B cell (primary cell): ENCODE measurements at places on chromosomes 11 and 22. TPM values are rescaled to one million over a fixed set of nuclear protein-coding genes. Genes with fewer than 3 reads are reported as not detected.

GRCh38 chr11:129237456-129237855 lies 45.3 kb upstream of the ARHGAP32 start:
- H3K36me3 ChIP-seq, result no peaks in the 10 kb centered on the region
- H3K4me3 ChIP-seq, result no peak overlapping the region
- no peaks in the 10 kb centered on the region for H3K27me3 ChIP-seq

DNA sequence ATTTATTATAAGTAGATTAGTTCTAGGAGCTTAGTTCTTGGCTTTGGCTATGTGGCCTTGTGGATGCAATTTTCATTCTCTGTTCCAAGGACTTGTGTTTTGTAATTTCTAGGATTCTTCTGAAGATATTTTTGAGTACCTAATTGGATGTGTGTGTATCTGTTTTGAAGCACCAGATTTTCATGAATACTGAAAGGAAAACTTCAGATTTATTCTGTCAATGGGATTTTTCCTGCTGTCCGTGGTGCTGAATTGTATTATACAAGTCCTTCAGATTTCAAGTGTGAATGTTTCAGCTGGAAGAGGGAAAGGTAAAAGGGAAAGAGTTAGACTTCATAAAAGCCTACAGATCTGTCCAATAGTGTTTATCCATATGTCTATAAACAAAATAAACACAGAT lies 18.2 kb upstream of the SYN3 start:
- no peak overlapping the region for H3K27ac ChIP-seq
- H3K4me1 ChIP-seq, result no peaks in the 10 kb centered on the region
- no peaks in the 10 kb centered on the region for H3K27me3 ChIP-seq

- no peaks in the 10 kb centered on the region for H3K27me3 ChIP-seq
- H3K4me3 ChIP-seq, result no peak overlapping the region
- DNase-seq, result peak; percentile 30
- H3K4me1 ChIP-seq, result no peaks in the 10 kb centered on the region
Observed at GRCh38 chr11:69909561-69910518, 90.6 kb upstream of the FGF3 start.

DNA sequence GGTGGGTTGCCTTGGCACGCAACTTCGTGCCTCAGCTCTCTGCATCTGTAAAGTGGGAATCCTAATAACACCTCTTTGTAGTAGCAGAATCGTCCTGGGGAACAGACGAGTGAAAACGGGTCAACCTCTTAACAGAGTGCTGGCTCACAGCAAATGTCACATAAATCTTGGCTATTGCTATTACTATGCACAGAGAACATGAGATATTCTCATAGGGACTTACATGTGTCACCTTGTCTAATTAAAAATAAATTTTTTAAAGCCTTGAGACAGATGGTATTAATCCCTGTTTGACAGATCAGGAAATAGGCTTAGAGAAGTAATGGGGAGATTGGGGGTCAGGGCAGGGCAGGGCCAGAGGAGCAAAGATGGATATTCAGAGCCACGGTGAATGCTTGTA lies 44.3 kb upstream of the IGSF9B start:
- H3K4me1 ChIP-seq, result no peaks in the 10 kb centered on the region
- no peak overlapping the region for H3K4me3 ChIP-seq
- no peak overlapping the region for H3K27ac ChIP-seq
- no peaks in the 10 kb centered on the region for H3K27me3 ChIP-seq

GRCh38 chr22:27892064-27892463 lies 27.0 kb downstream of the PITPNB start:
- H3K4me3 ChIP-seq, result no peak overlapping the region
- H3K27ac ChIP-seq, result no peak overlapping the region
- no peaks in the 10 kb centered on the region for H3K27me3 ChIP-seq
- H3K4me1 ChIP-seq, result no peaks in the 10 kb centered on the region
- DNase-seq, result no peak

- no peak for DNase-seq
- peaks cover 7% of the 10 kb centered on the region for H3K36me3 ChIP-seq
- H3K27ac ChIP-seq, result no peak overlapping the region
- H3K4me1 ChIP-seq, result no peaks in the 10 kb centered on the region
Observed at GRCh38 chr11:35815556-35816315, 128.1 kb upstream of the LDLRAD3 start.

DNA sequence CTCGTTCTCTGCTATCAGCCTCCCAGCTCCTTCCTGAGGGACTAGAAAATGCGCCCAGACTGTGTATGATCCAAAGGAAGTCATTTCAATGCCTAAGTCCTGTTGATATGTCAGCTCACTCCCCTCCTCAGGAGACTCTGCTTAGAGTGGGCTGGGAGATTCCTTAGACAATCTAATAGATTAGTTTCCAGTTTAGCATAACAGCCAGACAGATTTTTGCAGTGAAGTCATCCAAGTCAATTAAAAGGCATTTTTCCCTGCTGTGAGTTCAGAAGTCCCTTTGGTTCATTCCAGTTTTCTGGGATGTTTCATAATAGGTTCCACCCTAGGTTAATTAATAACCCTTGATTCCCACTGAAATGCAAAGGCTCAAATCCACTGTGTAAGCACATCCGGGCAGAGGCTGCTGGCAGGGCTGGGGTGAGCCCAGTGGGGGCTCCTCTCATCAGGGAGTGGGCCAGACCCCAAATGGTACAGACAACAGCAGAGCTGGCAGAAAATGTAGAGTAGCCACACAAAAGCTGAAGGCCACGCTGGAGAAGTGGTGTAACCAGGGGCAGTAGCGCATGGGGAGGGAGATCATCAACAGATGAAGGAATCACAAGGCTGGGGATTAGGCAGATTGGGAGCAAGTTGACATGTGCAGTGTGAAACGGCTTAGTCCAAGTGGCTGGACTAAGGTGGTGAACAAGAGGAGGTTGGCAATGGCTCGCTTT lies 90.6 kb downstream of the SYN3 start:
- H3K4me1 ChIP-seq, result no peaks in the 10 kb centered on the region
- DNase-seq, result no peak
- H3K36me3 ChIP-seq, result no peaks in the 10 kb centered on the region

DNA sequence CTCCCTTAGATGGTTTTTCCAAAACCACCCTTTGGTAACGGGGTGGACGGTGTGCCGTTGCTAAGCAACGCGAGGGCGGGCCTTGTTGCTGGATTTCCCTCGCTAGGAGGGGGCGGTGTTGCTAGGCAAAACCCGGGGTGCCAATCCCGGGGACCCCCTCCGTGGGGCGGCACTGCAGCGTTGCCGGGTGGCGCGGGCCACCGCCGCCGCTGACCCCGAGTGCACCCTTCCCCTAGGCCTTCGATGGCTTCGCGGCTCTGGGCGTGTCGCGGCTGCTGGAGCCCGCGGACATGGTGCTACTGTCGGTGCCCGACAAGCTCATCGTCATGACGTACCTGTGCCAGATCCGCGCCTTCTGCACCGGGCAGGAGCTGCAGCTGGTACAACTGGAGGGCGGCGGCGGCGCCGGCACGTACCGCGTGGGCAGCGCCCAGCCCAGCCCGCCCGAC lies 8.9 kb downstream of the EHBP1L1 start:
- H3K27ac ChIP-seq, result no peak overlapping the region
- H3K36me3 ChIP-seq, result peaks cover 3% of the 10 kb centered on the region
- no peak overlapping the region for H3K4me3 ChIP-seq
- DNase-seq, result no peak

Gene B3GAT1
- not detected in 2 replicates for total RNA-seq

GRCh38 chr11:59187035-59187434 lies 15.1 kb downstream of the DTX4 start:
- H3K36me3 ChIP-seq, result peaks cover 91% of the 10 kb centered on the region
- peaks cover 2% of the 10 kb centered on the region for H3K4me1 ChIP-seq
- no peak for DNase-seq

DNA sequence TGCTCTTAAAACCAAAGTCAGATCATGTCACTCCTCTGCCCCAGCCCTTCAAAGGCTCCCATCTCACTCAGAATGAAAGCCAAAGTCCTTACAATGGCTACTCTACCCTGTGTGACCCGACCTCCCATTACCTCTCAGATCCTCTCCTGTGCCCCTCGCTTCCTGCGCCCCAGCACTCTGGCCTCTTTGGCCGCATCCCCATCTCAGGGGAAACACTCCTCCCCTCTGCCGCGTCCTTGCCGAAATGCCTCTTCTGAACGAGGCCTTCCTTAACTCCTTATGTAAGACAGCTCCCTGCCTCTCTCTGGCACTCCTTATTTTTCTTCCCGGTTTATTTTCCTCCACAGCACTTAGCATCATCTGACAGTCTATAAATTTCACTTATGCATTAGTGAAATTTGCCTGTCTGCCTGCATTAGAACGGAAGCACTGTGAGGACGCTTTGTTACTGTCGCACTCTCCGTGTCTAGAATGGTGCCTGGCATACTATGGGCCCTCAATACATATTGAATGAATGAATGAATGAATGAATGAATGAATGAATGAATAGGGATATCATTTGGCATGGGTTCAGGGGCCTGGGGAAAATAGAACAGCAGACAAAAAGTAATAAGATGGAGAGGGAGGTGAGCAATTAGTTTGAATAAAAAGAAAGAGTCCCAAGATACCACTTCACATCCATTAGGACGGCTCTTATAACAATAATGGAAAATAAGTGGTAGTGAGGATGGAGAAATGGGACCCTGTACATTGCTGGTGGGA lies 137.8 kb downstream of the CEP164 start:
- H3K4me1 ChIP-seq, result no peaks in the 10 kb centered on the region
- no peaks in the 10 kb centered on the region for H3K36me3 ChIP-seq
- DNase-seq, result no peak
- H3K4me3 ChIP-seq, result no peak overlapping the region

DNA sequence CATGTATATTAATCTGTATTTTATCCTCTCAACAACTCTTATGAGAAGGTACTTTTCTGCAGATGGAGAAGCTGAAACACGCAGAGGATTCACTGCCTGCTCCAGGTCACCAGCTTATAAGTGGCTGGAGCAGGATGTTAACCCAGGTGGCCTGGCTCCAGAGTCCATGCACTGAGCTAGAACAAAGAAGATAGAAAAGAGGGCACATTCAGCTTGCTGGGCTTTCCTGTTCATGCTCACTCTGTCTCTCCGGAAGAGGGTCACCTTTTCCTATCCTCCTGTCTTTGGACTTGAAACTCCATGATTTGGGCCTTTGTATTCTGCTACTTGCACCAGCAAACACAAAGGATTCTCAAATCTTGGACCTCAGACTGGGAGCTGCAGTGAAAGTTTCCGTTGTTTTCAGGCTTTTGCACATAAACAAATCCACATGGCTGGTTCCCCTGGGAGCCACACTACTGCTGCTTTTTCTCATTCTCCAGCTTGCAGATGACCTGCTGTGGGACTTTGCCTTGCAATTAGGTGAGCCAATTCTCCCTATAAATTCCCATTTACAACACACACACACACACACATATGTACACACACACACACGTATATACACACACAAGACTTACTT lies 117.3 kb upstream of the GRK3 start:
- peaks cover 14% of the 10 kb centered on the region for H3K4me1 ChIP-seq
- no peak overlapping the region for H3K4me3 ChIP-seq
- no peak for DNase-seq
- no peaks in the 10 kb centered on the region for H3K27me3 ChIP-seq

GRCh38 chr11:61121192-61121831 lies 19.0 kb downstream of the CD5 start:
- no peak overlapping the region for H3K4me3 ChIP-seq
- peaks cover 8% of the 10 kb centered on the region for H3K4me1 ChIP-seq
- no peaks in the 10 kb centered on the region for H3K36me3 ChIP-seq
- no peak overlapping the region for H3K27ac ChIP-seq

Gene PLAAT5
- total RNA-seq, result not detected in 2 replicates

Gene OR52I1
- total RNA-seq, result not detected in 2 replicates

DNA sequence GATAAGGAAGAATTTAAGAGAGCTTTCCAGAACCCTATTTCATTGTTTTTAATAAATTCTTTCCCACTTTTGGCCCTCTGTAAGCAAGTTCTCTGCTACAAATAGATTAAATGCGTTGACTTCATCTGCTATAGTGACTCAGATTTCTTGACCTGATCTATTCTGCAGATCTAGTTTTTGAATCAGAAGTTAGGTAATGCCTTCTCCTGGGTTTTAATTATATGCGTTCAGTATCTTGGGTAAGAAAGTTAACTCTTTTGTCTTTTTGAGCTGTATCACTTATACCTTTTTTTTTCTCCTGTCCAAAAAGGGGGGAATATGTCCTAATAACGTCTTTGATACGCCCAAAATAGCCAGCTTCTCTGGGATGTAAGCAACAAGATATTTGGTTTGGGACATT lies 2.4 kb upstream of the HEPHL1 start:
- no peak overlapping the region for H3K27ac ChIP-seq
- DNase-seq, result no peak
- peaks cover 4% of the 10 kb centered on the region for H3K27me3 ChIP-seq
- no peaks in the 10 kb centered on the region for H3K36me3 ChIP-seq

DNA sequence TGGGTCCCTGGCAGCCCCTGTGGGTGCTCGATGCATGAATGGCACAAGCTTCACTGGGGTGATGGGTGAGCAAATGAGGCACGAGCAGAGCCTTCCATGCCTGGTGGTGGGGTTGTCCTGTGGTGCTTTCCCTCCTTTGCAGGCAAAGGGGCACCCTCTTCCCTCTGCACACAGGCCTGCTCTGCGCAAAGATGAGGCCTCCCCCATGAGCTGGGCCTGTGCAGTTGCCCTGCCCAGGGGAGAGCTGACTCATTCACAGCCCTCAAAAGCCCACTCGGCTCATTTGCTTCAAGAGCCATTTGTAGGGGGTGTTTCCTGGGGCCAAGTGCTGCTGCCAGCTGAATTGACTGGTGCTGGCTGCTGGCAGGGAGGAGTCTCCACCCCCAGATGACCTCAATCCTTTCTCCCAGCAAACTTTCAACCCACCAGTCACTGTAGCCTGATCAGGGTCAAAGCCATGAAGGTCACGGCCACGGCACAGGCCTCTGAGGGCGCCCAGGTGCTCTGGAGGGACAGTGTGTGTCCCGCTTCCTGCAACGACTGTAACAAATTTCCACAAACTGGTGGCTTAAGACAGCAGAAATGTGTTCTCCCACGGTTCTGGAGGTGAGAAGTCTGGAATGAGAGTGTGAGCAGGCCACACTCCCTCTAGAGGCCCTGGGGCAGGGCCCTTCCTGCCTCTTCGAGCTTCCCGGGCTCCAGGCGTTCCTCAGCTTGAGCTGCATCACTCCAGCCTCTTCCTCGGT lies 48.8 kb upstream of the ANO1 start:
- H3K4me1 ChIP-seq, result no peaks in the 10 kb centered on the region
- DNase-seq, result no peak

GRCh38 chr11:75293903-75294302 lies 53.3 kb downstream of the TPBGL start:
- no peaks in the 10 kb centered on the region for H3K27me3 ChIP-seq
- H3K4me1 ChIP-seq, result no peaks in the 10 kb centered on the region
- no peaks in the 10 kb centered on the region for H3K36me3 ChIP-seq
- no peak overlapping the region for H3K4me3 ChIP-seq
- H3K27ac ChIP-seq, result no peak overlapping the region

Gene KCNJ5
- not detected in 2 replicates for total RNA-seq

DNA sequence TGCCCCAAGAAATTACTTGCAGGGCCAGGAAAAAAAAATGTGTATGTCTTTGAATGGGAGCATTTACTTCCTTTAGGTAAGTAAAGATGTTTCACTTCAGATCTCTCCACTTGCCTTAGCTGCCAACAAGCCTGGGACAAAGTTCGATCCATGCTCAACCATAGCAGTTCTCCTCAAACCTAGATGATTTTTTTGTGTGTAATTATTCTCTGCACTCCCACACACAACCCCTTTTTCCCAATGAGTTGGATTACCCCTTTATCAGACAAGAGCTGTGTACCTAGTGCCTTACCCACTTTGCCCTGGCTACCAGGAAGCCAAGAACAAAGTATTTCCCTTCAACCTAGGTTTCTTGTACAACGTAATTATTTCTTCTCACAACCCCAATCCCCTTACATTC lies 35.6 kb downstream of the TPBGL start:
- peak overlapping the region; percentile 1 for H3K27ac ChIP-seq
- H3K36me3 ChIP-seq, result no peaks in the 10 kb centered on the region
- no peak for DNase-seq
- no peak overlapping the region for H3K4me3 ChIP-seq
- no peaks in the 10 kb centered on the region for H3K27me3 ChIP-seq

Gene APOC3
- not detected in 2 replicates for total RNA-seq

- no peak overlapping the region for H3K27ac ChIP-seq
- H3K4me3 ChIP-seq, result no peak overlapping the region
- H3K36me3 ChIP-seq, result no peaks in the 10 kb centered on the region
- H3K4me1 ChIP-seq, result peaks cover 10% of the 10 kb centered on the region
Observed at GRCh38 chr11:117958949-117959348, 27.2 kb upstream of the IL10RA start.
